Cerebellar nuclear complex (tissue), 1 donor: ENCODE measurements at places on chromosomes 3 and 15.

DNA sequence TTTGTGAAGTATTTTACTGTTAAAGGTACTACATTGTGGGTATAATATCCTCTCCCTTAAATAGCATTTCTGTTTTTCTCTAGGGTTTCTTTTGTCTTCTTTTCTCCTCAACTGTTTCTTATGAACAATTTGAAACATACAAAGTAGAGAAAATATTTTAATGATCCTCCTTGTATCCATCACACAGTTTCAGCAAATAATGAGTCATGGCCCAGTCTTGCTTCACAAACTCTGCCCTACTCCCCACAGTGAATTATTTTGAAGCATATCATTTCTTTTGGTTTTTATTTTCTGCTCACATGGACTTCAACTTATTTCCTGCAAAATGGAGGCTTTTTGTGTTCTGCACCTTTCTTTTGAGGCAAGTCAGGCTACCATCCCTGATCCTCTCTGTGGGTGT is 6.1 kb upstream of the SCAANT1 start:
- no peak for DNase-seq

DNA sequence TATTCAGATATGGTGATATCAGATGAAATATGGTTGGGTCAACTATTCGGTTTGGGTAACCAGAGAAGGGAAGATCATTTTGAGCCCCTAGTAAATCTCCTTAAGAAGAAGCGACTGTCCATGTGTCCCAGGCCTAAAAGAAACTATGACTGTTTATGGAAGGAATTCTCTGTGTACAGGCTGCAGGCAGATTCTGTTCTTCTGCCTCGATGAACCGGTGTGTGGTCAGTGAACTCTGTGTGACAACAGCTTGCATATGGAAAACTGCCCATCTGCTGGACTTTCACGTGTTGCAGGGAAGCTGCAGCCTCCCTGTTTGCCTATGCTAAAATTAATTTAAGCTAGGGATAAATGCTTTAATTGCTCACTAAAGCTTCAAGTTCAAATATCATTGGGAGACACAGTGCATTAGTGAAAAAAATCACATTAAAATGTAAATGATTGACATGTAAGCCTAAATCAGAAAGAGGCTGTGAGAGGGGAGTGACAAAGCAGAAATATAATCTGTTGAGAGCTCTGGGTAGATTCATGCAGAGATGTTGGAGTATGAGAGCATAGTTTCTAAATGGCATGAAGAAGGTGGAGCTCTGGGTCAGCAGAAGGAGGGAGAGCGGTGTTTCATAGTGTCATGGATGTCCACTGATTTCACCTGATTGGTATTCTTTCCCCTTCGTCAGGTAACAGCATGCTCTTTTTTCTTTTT is 65.4 kb upstream of the PFN2 start:
- no peak for DNase-seq

- no peak for DNase-seq
These were observed 130.0 kb upstream of the NR2F2 start for GRCh38 chr15:96200357-96200967.

GRCh38 chr15:75966073-75966472 is 46.2 kb downstream of the NRG4 start:
- DNase-seq: no peak

DNA sequence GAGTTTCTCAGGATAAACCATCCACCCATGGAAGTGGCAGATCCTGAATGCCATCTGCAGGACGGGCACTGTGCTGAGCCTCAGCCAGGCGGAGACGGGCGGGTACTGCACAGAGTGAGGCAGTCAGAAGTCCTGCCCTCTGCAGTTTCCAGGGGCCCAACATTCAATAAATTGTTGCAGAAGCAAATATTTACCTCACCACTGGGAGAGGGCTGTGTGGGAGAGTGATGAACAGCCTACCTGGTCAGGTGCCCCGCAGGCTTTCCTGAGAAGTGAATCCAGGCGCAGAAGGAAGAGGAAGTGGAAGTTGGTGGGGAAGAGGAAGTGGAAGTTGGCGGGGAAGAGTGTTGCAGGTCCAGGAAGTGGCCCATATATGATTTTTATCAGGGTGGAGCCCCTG is 100.8 kb downstream of the SLCO3A1 start:
- DNase-seq: no peak

- DNase-seq: no peak
These were observed 364.1 kb downstream of the CGGBP1 start for GRCh38 chr3:87694678-87695077.

- no peak for DNase-seq
These were observed 618.5 kb upstream of the BCHE start for GRCh38 chr3:166455744-166456143.

GRCh38 chr15:56074481-56075265 is 81.3 kb upstream of the NEDD4 start:
- DNase-seq: no peak

- no peak for DNase-seq
These were observed 445.5 kb upstream of the TBL1XR1 start for GRCh38 chr3:177642804-177643125.

DNA sequence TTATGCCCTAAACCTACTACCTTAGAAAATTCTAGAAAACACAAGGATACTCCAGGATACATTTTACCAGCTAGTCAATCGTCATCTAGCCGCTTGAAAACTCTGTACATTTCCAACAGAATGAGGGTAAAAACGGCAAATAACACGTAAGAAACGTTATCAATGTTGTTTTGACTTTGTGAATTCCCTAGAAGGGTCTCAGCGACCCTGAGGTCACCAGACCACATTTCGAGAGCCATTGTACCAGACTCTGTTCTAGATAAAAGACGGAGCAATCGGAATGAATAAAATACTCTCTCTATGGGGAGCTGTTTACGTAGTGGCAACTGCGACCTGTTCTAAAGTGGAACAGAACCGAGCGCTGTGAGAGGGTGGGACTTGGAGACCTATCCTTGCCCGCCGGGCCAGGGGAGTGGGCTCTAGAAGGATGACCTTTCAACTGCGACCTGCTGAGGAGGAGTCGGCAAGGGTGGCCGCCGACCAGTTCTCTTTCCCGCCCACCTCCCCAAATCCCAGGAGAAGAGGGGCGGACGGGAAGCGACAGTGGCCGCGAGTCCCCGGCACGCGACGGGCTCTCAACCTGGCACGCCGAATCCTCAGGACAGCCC is 778 bp upstream of the AP4E1 start:
- peak; percentile 18 for DNase-seq

GRCh38 chr3:122307976-122308375 is 17.1 kb upstream of the CSTA start:
- DNase-seq: no peak

GRCh38 chr3:127964816-127965215 is 49.8 kb downstream of the KBTBD12 start:
- no peak for DNase-seq

GRCh38 chr15:40270246-40270995 is 12.4 kb downstream of the ANKRD63 start:
- DNase-seq: no peak

DNA sequence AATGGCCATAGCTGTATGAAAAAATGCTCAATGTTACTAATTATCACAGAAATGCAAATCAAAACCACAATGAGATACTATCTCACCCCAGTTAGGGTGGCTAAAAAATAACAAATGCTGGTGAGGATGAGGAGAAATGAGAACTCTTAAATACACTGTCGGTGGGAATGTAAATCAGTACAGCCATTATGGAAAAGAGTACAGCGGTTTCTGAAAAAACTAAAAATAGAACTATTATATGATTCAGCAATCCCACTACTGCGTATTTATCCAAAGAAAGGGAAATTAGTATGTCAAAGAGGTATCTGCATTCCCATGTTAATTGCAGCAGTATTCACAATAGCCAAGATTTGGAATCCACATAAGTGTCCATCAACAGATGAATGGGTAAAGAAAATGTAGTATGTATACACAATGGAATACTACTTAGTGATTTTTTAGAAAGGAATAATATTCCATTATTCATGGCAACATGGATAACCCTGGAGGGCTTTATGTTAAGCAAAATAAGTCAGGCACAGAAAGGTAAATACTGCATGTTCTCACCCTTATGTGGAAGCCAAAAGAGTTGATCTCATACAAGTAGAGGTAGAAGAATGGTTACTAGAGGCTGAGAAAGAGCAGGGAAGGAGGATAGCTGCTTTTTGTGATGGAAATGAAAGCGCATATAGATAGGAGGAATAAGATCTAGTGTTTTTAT is 35.0 kb downstream of the SERP1 start:
- DNase-seq: no peak

DNA sequence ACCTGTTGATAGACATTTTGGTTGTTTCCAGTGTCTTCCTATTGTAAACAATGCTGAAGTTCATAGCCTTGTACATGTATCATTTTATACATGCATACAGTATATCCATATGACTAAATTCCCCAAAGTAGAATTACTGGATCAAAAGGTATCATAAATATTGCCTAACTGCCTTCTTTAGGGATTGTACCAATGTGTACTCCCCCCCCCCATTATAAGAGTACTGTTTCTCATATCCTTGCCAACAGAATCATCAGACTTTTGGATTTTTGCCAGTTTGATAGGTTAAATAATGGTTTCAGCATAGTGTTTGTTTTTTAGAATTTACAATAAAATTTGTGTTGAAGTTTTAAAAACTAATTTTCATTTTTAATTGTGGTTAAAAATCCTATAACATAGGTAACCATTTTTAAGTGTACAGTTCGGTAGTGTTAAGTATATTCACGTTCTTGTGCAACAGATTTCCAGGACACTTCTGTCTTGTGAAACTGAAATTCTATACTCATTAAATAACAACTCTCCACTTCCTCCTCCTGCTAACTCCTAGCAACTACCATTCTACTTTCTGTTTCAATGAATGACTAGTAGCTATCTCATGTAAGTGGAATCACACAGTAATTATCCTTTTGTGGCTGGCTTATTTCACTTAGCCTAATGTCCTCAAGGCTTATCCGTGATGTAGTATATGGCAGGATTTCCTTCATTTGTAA is 30.8 kb upstream of the MAP3K13 start:
- DNase-seq: no peak

DNA sequence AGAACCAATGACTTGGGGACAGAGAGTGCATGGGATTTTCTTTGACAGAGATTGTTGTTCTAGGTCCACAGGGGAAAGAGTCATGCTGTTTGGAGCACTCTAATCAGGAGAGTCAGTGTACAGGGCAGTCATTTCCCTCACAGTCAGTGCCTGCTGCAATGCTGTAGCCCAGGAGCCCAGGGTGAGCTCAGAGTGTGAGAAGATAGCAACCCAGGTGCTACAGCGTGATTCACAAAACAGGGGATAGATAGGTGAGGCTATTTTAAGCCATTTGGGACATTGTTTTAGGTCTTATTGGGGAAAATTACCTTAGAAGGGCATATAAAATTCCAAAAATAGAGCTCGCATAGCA is 37.3 kb downstream of the LNP1 start:
- no peak for DNase-seq
